DMS 273 treated with DMSO at 0.1 percent for 48 hours (cell line): ENCODE measurements at places on chromosomes 4 and X.

DNA sequence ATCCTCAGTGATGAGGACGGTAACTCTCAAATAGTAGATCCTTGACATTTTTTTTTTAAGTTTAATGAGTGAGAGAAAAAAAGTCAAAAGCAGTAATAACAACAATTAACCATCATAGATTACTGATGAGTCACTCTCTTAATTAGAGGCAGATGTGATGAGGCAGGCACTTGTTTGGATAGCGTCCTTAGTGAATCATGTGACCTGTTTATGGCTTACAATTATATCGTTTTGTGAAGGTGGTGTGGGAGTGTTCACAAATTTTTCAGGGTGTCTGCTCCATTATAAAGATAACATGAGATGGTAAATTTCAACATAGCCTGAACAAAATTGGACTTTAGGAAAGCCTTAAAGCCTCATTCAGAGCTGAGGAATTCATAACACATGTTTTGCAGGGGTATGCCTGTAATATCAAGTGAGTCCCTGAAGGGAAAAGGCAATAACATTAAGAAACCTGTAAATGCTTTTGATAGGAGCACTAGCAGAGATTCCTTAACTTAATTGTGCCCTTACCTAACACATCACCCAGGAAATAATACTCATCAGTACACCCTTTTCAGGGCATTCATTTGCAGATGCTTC is 51.9 kb upstream of the XIAP start:
- no peak for DNase-seq

DNA sequence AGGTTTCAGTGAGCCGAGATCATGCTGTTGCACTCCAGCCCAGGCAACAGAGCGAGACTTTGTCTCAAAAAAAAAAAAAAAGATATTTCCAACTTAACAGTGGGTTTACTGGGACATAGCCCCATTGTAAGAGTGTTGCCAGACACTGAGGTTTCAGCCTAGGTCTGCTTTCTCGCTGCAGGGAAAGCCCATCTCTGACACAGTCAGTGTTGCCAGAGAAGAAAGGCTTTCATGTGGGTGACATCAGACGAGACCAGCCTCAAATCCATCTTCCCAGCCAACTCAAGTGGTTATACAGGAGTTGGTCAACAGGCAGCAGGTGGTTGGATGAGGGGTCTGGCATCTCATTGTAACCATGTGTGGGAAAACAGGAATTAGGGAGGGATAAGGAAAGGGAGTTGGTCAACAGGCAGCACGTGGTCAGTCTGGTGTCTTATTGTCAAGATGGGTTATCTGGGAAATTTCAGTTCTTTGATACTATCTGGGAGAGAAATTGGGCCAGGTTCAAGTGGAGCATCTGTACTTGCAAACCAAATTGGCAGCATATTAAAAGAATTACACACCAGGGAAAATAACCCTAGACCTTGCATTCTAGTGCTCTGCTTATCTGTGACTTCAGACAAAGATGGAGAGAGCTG is 41.1 kb downstream of the NELFA start:
- DNase-seq, result no peak

DNA sequence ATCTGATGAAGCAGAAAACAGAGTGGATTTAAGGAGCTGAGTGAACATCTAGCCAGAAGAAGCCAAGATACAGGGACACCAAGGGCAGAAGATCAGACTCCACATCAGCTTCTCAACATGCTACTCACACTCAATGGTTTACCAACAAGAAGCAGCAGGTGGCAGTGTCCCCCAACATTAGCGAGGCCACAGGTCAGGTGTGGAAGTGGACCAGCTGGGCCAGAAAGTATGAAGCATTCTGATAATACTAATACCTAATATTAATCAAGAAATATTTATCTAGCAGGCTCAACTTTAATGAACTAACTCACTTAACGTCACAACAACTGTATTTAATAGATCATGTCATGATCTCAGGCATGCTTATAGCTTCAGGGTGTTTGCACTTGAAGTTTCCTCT is 73.4 kb upstream of the TTC29 start:
- DNase-seq, result no peak

DNA sequence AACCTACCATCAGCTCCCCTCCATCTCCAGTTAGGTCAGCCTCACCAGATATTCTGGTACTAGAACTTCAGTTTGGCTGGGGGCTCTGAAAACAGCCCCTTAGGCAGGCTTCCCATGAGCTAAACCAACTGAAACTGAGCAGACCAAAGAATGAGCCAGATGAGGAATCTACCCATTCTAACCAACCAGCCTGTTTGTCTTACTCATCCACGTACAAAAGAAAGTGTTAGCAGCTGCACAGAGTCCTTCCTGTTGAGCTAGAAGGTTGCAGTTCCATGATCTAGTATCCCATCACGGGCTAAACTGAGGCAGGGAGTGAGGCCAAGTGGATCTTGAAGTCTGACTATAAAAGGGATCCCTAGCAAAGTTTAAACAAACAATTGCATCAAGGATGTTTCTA is 17.5 kb downstream of the MAGEA9B start:
- DNase-seq, result no peak

DNA sequence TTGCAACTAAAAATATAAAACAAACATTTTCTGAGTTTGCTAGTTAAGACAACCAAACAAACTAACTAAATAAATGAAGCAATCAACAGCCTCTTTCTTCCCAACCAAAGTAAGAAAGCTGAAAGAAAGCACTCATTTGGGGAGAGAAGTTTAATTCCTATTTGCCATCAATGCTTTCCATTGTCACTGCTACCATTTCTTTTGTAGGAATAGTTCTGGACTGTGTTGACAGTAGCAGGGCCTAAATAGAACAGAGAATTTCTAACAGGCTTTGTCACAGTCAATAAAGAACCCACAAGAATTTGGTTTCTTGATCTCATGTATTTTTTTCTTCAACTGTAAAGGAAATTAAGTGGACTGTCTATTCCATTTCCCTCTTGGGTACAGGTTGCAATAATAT is 1886.4 kb upstream of the TENM3 start:
- DNase-seq, result no peak

DNA sequence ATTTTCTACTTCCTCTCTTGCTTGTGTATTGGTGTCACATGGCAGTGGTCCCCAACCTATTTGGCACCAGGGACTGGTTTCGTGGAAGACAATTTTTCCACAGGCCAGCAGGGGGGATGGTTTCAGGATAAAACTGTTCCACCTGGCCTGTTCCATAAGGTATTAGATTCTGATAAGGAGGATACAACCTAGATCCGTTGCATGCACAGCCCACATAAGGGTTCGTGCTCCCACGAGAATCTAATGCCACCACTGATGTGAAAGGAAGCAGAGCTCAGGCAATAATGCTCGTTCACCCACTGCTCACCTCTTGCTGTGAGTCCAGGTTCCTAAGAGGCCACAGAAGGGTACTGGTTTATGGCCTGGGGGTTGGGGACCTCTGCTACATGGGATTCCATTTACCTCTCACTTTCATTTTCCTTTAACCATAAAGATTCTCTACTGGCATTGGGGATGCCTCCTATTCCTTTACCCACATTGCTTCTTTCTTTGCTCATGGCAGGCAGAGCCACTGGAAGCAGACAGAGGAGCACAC is 38.1 kb downstream of the SEC31A start:
- no peak for DNase-seq

DNA sequence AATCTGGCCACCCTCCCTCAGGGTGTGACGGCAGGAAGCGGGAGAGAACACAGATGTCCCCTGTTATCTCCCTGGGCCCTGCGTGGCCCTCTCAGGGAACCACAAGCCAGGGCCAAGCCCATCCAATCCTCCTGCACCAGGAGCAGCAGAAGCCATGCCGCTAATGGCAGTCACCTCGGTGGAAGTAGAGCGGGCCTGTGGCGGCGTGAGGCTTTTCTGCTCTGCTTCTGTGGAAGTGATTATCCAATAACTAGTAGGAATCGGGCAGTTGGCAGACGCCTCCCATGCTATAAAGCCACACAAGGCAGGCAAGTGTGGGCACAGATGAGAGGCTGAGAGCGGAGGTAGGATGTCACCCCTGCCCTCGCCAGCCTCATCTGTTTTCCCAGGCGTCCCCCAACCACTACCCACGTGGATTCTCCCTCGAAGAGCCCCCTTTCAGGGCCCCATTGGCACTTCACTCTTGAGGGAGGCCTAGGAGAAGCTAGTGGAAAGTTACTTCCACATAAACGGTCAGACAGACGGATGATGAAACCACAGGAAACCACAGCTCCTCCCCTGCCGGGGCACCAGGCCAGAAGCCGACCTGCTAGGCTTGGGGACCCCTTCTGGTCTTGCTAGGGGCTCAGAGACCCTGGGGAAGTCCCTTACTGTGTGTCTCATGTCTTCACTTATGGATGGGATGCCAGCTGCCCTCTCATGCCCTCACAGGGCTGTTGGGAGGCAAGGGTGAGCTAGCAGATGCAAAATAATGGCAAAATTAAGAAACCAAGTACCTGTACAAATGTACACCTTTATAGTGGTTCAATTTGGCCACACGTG is 18.8 kb upstream of the TMSB4X start:
- no peak for DNase-seq
